PC-3 (cell line): ENCODE measurements at places on chromosomes 4 and X. TPM values are rescaled to one million over a fixed set of nuclear protein-coding genes. Genes with fewer than 3 reads are reported as not detected.

The TTC29 gene
- not detected in 2 replicates for total RNA-seq

The TKTL2 gene
- not detected in 2 replicates for total RNA-seq

DNA sequence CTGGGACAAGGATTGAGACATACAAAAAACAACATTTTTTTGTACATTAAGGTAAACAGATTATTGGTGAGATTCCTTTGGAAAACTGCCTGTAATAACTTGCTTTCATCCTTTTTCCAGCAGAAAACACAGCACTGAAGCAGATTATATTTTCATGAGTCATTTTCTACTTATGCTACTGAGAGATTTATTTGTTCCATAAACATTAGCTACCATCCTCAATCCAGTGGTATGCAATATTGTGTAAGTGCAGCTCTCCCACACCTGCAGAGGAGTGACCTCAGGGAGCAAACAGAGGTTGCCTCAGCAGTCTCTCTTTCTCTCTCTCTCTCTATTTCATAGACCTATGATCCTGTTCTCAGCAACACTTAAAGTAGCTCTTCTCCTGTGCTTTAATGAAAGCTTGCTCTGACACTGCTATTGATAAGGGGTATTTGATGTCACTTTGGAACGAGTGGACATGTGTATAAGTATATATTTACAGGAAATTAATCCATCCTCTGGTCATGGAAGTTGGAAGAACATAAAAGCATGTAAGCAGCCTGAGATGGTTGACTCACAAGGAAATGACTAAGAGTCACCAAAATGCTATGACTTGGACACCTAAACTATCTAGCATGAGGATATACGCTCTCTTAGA, 163.7 kb upstream of the SPANXC start:
- no peaks in the 10 kb centered on the region for H3K27me3 ChIP-seq
- H3K36me3 ChIP-seq: no peaks in the 10 kb centered on the region
- H3K27ac ChIP-seq: peak overlapping the region; percentile 98

DNA sequence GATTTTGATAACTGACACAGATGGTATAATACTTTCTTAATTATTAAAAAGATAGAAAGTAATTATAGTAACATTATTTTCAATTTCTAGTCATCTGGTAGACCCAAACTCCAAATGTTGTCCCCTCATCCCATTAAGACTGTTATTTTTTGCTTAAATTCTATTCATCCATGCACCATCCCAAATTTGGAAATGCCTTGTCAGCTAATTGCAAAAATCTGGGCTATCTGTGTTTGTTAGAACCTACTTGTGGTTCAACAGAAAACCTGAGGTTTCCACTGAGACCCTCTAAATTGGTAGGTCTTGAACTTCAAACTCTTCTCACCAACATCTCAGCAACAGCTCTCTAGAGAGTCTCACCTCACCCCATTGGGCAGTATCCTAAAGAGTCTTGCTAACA, 172.2 kb upstream of the ADGRL3 start:
- H3K27me3 ChIP-seq: no peaks in the 10 kb centered on the region
- no peaks in the 10 kb centered on the region for H3K4me1 ChIP-seq
- no peaks in the 10 kb centered on the region for H3K36me3 ChIP-seq

DNA sequence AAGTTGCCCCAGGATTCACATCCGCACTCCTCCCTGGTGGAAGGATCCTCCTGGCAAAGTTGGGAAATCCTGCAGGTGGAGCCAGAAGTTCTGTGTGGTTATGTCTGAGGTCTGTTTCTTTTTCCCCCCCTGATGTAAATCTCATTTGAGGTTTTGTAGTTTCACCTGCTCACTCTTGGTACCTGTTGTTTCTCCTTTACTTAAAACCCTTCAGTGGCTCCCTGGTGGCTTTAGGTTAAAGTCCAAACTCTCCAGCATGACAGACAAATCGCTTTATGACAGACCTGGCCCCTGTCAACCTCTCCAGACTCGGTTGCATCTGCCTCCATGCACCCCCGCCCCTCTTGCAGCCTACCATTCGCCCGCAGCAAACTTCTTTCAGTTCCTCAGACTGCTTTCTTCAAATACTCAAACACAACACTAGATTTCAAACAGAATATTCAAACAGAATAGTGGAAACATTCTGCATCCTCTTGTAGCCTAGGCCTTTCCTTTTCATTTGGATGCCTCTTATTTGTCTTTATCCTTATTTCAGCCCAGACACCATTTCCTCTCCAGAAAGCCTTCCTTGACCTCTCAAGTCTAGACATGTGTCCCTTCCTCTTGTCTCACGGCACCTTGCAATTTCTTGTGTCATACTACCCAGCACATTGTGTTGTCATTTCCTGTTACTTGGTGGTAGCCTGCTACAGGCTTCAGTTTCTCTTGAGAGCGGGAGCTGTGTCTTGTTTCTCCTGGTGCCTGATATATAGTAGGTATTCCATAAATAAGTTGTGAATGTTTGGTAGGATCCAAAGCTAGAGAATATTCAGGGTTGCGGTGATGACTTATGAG, 24.8 kb downstream of the IL13RA1 start:
- no peak for DNase-seq
- H3K4me1 ChIP-seq: no peaks in the 10 kb centered on the region
- H3K27me3 ChIP-seq: no peaks in the 10 kb centered on the region
- no peaks in the 10 kb centered on the region; the same call in 1 of the 2 replicates for H3K36me3 ChIP-seq
- H3K27ac ChIP-seq: no peak overlapping the region

The TCP11X2 gene
- not detected in 2 replicates for total RNA-seq

- no peaks in the 10 kb centered on the region for H3K27me3 ChIP-seq
- no peaks in the 10 kb centered on the region for H3K36me3 ChIP-seq
- no peak overlapping the region for H3K4me3 ChIP-seq
- H3K4me1 ChIP-seq: no peaks in the 10 kb centered on the region
- peak; percentile 41 for DNase-seq
- H3K27ac ChIP-seq: no peak overlapping the region
Measured at GRCh38 chr4:148618856-148619255, 176.6 kb upstream of the NR3C2 start.

DNA sequence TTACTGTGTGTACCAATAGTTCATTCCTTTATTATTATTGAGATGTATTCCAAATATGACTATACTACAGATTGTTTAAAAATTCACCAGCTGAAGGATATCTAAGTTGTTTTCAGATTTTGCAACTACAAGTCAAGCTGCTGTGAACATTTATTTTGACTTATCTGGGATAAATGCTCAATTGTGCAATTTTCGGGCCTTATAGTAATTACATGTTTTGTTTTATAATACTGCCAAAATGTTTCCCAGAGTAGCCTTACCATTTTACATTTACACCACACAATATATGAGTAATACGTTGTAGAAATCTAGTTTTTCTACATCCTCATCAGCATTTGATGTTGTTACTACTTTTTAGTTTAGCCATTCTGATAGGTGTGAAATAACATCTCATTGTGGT, 179.6 kb downstream of the ANTXR2 start:
- DNase-seq: no peak
- no peak overlapping the region for H3K27ac ChIP-seq
- no peak overlapping the region for H3K4me3 ChIP-seq
- H3K27me3 ChIP-seq: no peaks in the 10 kb centered on the region
- H3K4me1 ChIP-seq: no peaks in the 10 kb centered on the region

DNA sequence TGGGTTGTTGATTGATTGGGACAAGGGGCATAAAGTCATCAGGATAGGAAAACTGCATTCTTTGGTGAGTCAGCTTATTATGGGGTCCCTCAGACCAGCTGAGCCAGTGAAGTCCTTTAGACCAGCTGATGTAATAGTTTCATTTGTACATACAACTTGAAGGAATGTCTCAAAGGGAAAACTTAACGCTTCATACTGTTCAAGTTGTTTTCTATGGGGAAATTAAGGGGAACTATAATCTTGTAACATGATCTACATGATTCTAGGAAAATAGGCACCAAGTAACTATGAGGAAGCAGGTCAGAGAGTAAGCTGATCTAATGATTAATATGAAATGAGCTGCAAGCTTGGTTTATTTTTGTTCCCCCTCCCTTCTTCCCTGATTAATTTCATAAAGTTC, 175.1 kb upstream of the GRID2 start:
- H3K36me3 ChIP-seq: no peaks in the 10 kb centered on the region
- H3K4me1 ChIP-seq: no peaks in the 10 kb centered on the region
- peak; percentile 2 for DNase-seq
- H3K27me3 ChIP-seq: no peaks in the 10 kb centered on the region
- no peak overlapping the region for H3K27ac ChIP-seq

GRCh38 chr4:1928356-1929239, 57.4 kb downstream of the NSD2 start:
- H3K36me3 ChIP-seq: peaks cover 7% of the 10 kb centered on the region; the same call in 1 of the 2 replicates
- H3K27me3 ChIP-seq: no peaks in the 10 kb centered on the region
- no peak for DNase-seq
- H3K4me3 ChIP-seq: no peak overlapping the region

DNA sequence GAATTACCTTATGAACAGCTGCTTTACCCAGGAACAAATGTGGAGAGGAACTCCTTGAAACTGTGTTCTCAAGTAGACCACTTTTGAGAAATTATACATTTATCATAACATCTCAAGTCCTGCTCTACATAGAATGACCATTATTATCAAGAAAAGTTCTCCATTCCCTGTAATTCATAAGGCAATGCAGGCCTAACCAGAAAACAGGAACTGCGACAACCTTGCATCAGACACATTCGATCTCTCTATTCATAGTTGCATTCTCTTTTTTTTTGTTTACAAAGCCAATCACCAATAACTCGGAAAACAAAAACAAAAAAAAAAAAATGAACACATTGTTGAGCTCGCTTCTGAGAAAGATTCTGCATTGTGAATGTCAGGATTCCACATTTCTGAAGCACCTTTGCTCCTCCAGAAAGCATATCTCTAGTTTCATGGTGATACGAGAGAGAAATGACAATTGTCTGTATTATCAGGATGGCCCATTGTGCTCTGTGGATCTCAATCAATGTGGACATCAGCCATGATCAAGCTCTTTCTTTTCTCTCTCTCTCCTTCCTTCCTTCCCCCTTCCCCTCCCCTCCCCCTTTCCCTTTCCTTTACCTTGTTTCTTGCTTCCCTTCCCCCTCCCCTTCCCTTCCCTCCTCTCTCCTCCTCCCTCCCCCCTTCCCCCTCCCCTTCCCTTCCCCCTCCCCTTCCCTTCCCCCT, 32.4 kb upstream of the CD99 start:
- no peak overlapping the region for H3K4me3 ChIP-seq
- DNase-seq: no peak
- H3K36me3 ChIP-seq: no peaks in the 10 kb centered on the region
- no peaks in the 10 kb centered on the region for H3K4me1 ChIP-seq
- H3K27me3 ChIP-seq: no peaks in the 10 kb centered on the region

The ADH6 gene
- total RNA-seq: not detected in 2 replicates

DNA sequence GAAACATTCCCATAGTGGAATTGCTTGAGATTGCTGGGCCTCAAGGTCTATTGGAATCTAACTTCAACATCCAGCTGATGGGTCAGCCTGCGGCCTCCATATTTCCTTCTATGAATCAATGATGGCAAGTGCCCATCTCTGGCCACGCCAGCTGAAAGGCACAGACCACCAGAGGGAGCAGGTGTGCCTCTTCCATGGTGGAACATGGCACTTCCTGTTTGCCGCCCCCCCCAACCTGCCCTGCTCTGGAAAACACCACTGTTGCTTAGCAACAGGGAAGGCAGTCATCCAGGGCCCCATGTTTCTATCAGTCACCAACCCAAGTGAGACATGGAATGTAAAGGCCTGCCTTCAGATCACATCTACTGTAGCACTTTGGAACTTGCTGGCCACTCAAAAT, 11.6 kb downstream of the PAGE4 start:
- H3K27ac ChIP-seq: no peak overlapping the region
- no peak overlapping the region for H3K4me3 ChIP-seq
- no peaks in the 10 kb centered on the region for H3K36me3 ChIP-seq
- no peaks in the 10 kb centered on the region for H3K4me1 ChIP-seq
- peaks cover 13% of the 10 kb centered on the region for H3K27me3 ChIP-seq

DNA sequence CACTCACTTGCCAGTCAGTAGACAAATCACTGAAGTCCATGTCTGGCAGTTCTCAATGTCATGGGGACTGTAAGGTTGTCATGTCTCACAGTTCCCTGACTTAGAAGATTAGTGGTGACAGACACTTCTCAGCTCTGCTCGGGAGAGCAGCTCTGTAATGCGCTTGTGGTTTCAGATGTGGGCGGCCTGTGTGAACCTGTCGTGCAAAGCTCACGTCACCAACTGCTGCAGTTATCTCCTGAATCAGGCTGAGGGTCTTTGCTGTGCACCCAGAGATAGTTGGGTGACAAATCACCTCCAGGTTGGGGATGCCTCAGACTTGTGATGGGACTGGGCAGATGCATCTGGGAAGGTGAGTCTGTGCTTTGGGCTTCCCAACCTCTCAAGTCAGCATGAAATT, at the start of gene IL9R:
IL9R (plus strand) TSS at position 261 of the 400 bp plus-strand sequence; CDS start at position 325, 64 bp downstream.
- no peaks in the 10 kb centered on the region for H3K4me1 ChIP-seq
- H3K4me3 ChIP-seq: no peak within 1 kb of the TSS
- H3K36me3 ChIP-seq: no peaks in the 10 kb centered on the region
- DNase-seq: no peak
- H3K27me3 ChIP-seq: no peaks in the 10 kb centered on the region

- no peaks in the 10 kb centered on the region for H3K36me3 ChIP-seq
- H3K4me3 ChIP-seq: no peak overlapping the region
- H3K27ac ChIP-seq: no peak overlapping the region
Measured at GRCh38 chr4:71212216-71212615, 126.6 kb upstream of the SLC4A4 start.

GRCh38 chrX:41692162-41692749, 3.5 kb downstream of the GPR34 start:
- no peaks in the 10 kb centered on the region for H3K4me1 ChIP-seq
- no peak for DNase-seq
- H3K36me3 ChIP-seq: no peaks in the 10 kb centered on the region
- H3K27ac ChIP-seq: no peak overlapping the region
- H3K27me3 ChIP-seq: no peaks in the 10 kb centered on the region
- H3K4me3 ChIP-seq: no peak overlapping the region

The PCYT1B gene
- total RNA-seq: not detected in 2 replicates

The FMR1 gene
- total RNA-seq: 24.4 and 37.7 TPM in 2 replicates

DNA sequence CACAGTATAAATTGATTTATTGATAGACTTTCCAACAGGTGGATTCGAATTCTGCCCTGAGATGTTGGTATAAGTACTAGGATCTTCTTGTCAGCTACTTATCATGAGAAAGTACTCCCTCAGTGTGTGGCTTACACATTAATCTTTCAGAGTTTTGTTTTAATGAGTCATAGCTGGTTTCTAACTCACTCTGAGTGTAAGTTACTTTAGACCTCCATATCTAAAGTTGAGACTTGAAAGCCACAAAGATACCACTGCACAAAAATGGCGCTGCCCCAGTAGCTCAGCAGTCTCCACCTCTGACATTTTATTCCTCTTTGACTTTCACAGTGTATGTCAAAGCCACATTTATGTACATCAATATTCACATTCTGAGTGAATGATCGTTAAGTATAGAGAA, 318.5 kb downstream of the ARAP2 start:
- DNase-seq: no peak
- H3K4me1 ChIP-seq: no peaks in the 10 kb centered on the region
- H3K27ac ChIP-seq: no peak overlapping the region
- H3K36me3 ChIP-seq: no peaks in the 10 kb centered on the region
- no peaks in the 10 kb centered on the region for H3K27me3 ChIP-seq

- H3K4me1 ChIP-seq: no peaks in the 10 kb centered on the region
- H3K36me3 ChIP-seq: no peaks in the 10 kb centered on the region
- no peak overlapping the region for H3K4me3 ChIP-seq
- H3K27me3 ChIP-seq: no peaks in the 10 kb centered on the region
Measured at GRCh38 chrX:13840121-13840520, 23.2 kb upstream of the GPM6B start.

GRCh38 chr4:52880994-52881393, 18.9 kb downstream of the RASL11B start:
- no peaks in the 10 kb centered on the region for H3K36me3 ChIP-seq
- no peak overlapping the region for H3K4me3 ChIP-seq
- no peak overlapping the region for H3K27ac ChIP-seq
- no peaks in the 10 kb centered on the region for H3K27me3 ChIP-seq
- H3K4me1 ChIP-seq: peaks cover 24% of the 10 kb centered on the region

The MTMR1 gene
- total RNA-seq: 31.8 and 39.0 TPM in 2 replicates
